ENCODE measurements at places on chromosomes 12 and 14.

DNA sequence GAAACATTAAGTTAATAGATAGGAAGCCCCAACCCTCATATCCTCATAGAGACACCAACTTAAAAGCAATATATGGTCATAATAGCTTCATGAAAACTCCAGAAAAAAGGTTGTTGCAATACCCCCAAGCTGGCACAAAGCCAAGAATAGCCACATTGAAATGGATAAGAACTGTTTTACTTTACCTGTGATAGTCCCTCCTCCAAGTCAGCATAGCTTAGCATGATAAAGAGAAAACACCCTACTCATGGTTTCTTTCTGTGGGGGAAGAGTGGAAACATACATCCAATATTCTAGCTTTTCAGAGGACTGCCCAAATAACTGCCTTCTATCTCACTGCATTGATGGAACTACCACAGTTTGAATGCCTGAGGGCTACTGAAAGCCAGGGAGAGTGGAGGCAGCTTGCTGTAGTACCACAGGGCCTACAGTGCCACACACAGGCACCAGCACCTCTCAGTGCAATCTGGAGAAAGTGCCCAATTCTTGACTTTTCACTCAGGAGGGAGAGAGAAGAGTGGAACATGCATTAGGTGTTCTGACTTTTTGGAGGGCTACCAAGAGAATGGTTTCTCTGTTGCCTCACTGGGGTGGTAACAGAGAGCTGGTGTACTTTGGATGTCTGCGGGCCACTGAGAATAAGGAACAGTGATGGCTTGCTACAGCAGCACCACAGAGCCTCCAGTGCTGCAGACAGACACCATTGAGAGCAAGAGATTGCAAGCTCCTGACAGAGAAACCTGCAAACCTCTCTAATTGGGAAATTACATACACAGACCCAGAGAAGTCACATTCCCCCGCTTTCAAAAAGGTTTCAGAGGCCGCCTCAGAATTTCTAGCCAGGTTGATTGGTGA, 157.1 kb upstream of the GARIN2 start:
- DNase-seq = no peak

- DNase-seq = no peak
Measured at GRCh38 chr12:115046805-115047204, 362.8 kb upstream of the TBX3 start.

DNA sequence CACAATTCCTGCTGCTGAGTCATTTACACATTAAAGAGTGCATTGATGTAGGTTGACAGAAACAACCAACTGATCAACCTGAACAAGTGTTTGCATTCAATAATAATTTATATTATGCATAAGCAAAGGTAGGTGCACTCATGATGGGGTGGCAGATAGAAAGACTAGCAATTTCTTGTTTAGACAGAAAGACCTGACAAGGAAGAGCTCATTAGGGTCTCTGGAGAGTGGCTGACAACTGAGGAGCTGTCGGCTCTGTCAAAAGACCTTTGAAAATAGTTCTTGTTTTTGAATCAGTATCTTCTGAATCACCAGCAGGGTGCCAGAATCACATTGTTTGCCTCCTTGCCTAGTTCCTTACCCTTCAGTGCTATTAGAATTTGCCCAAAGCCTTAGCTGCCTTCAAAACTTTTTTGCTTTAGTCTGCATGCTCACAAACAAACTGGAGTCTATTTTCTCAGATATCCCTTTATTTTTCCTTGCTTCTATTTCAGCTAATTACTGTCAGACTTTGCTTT, 234.7 kb downstream of the BTG1 start:
- no peak for DNase-seq

DNA sequence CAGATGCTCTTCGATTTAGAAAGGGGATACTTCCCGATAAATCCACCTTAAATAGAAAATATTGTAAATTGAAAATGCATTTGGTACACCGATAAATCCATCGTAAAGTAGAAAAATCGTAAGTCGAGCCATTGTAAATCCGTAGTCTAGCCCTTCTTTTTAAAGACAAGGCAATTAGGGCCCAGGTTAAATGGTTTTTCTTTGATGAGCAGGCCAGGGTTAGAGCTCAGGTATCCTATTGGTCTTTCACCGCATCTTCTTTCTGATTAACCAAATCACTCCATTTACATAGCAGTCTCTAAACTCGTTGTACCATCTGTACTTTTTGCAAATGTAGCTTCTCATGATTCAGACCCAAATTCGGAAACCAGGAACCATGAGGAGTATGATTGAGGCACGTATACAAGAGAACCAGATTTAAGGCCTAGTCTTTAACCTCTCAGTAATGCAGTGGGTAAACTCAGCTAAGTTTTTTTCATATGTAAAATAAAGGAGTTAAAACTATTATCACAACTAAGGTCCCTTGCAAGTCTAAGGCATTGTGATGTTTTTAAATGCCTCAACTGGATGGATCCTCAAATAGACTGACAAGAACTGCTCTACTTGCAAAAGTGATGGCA, 2.2 kb upstream of the YAF2 start:
- no peak for DNase-seq

GRCh38 chr12:114628199-114628598, 55.8 kb downstream of the TBX3 start:
- no peak for DNase-seq

DNA sequence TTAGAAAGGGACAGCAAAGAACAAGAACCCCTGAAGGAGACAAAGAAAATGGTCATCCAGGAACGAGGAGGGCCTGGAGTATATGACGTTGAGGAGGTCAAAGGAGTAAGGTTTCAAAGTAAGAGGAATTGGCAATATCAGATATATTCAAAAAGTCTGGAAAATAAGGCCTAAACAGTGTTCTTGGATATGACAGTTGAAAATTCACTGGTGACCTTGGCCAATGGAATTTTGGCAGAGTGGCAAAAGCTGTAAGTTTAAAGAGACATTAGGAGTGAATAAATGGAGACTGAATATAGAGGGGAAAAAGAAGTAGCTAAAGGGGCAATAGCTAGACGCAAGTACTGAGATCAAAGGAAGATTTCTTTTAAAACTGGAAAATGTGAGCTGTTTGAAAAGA, 4.1 kb upstream of the ACTN1 start:
- no peak for DNase-seq

DNA sequence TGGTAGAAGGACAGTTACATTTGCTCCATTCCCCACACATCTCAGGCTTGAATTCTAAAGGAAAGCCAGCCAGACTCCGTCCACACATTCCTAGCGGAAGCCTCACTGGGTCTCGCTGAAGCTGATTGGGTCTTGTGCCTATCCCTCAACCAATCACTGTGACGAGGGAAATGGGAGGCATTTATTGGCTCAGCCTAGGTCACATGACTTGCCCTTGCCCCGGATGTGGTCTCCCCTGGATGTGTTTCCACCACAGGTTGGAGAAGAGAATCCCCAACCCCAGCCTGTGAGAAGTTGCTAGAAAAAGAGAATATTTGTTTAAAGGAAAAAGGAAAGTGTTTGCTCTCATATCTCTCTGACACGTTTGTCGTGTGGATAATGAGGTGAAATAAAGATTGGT, 93.4 kb downstream of the C12orf75 start:
- no peak for DNase-seq

DNA sequence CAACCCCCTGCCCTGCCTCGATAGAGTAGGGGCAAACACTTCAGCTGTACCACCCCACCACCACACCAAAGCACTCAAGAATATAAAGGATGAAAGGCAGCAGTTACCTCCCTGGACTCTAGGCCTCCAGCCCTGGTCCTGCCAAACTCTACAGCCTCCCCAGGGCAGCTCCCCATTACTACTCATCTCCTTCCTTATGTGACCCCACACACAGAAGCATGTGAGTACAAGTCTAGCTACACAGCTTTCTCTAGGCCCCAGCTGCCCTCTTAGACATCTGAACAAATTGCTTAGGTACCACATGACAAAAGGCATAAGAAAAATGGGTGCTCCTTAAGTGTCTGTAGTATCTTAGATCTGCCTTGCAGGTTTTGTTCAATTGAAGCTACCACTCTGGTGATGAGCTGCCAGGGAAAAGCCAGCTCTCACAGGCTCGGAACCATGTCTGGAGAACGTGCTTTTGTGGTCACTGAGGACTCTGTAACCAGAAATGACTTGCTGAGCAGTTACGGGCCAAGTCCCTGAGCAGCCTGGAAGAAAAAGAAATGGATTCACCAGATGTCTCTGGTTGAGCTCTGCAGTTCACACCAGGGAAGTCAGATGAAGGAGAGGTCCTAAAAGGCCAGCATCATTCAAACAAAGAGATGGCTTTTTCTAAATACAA, 32.8 kb downstream of the FMNL3 start:
- no peak for DNase-seq

- DNase-seq = no peak
Measured at GRCh38 chr12:9872742-9873141, 3.6 kb upstream of the CLEC2B start.

DNA sequence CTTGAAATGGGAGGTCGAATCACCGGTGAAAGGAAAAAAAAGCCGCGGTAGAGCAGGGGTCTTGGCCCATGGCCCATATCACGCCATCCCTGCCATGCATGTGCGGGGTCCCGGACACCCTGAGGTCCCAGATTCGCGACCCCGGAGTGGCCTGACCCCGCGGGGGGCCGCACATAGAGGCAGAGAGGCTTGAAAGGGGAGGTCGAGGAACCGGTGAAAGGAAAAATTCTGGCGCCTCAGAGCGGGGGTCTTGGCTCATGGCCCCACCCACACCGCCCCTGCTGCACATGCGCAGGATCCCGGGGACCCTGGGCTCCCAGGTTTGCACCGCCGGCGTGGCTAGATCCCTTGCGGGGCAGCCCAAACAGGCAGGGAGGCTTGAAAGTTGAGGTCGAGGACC, 319.8 kb downstream of the ALG10 start:
- no peak for DNase-seq

DNA sequence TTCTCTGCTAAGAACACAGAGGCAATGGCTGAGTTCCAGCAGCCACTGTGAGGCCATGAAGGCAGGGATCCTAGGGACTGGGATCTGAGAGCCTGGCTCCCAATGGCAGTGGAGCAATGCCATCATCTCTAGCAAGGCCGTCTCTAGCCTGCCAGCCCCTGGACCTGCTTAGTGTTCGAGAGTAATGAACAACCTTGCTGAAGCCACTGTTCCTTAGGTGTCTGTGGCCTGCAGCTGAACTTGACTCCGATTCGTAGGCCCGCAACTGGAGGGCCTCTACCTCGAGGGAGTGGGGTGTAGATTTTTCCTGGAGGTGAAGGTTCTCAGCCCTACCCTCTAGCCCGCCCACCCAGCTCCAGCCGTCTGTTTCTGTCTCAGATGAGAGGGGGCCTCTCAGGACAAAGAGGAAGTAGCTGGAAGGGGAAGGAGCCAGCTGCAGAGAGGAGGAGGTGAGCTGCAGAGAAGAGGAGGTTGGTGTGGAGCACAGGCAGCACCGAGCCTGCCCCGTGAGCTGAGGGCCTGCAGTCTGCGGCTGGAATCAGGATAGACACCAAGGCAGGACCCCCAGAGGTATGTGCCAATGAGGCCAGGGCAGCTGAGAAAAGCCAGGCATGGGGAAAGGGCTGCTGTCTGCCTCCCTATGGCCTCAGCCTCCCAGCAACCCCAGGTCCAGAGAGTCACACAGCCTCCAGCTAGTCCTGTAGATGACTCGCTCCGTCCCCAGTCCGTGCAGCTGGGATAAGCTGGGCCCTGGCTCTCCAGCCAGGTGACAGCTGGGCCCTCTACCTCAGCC, at the start of gene PLD4:
PLD4 (plus strand) TSS at position 459 of the 793 bp plus-strand sequence. CDS start 2,262 bp downstream, outside the sequence.
- no peak for DNase-seq

- DNase-seq = no peak
Measured at GRCh38 chr14:90400904-90401561, 4.2 kb downstream of the CALM1 start.

DNA sequence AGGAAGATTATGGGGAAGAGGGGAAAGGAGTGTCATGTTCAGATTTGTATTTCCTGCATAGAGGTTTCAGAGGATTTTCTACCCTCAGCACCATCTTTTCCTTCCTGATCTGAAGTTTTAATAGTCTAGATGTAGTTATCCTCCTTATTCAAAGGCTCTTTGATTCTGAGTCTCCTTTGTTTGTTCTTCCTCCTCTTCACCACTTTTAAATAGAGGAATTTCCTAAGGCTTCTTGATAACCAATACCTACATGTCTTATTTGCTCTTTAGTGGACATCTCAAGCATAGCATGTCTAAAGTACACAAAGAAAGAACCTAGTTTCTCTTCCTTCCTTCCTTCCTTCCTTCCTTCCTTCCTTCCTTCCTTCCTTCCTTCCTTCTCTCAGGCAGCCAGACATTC, 8.3 kb downstream of the MGAT4C start:
- no peak for DNase-seq

DNA sequence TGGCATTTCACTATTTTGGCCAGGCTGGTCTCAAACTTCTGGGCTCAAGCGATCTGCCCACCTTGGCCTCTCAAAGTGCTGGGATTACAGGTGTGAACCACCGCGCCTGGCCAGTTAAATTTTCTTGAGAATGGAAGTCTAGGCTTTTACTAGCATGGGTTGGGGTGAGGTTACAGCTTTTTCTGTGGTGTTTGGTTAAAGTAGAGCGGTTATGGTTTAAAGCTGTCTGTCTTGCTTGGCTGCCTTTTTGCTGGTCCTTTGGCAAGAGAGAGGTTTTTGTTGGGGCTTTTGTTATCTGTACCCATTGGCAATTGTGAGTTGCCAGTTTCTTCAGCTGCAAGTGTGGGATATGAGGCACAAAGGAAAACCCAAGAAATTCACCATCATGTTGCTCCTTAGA, 84.1 kb downstream of the BRMS1L start:
- no peak for DNase-seq

- no peak for DNase-seq
Measured at GRCh38 chr12:101230547-101230946, 20.5 kb upstream of the SLC5A8 start.

- no peak for DNase-seq
Measured at GRCh38 chr12:2378835-2379330, 326.1 kb downstream of the CACNA1C start.

DNA sequence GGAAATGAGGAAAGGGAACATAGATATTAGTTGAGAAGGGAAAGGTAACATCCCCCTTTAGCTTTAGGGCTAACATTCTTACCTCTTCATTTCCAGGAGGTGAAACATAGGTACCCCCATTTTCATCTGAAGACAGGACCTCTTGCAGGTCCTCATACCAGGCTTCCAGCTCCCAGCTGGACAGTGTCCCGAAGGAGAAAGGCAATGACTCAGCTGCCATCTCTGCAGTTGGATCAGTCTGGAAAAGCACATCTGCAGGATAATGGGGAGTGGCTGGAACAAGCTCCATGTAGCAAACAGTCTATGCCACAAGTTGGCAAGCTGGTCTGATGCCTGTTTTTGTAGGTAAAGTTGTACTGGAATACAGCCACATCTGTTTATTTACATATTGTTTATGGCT, 3.1 kb downstream of the DDIT3 start:
- no peak for DNase-seq

DNA sequence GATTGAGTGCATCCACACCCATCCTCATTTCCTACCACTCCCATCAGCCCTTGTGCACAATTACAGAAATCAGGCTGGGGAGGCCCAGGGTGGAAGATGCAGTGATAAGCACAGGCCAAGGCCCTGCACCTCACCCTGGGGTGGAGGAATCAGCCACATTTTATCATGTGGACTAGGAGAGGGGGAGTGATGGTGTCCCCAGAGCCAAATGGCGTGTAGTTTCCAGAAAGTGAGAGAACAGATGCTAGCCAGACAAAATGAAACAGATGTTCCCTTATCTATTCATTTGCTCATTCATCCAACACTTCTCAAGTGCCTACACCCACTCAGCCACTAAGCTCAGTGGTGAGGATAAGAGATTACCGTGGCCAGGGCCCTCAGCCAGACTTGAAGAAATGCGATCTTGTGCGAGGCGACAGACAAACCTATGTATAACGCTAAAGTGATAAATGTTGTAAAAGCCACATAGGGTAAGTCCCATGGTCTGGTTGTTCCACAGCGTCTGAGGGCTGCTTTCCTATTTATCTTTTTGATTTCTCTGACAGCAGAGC, 93.6 kb downstream of the STAB2 start:
- DNase-seq = peak; percentile 40

- no peak for DNase-seq
Measured at GRCh38 chr12:40232602-40233001, 7.8 kb downstream of the LRRK2 start.
